Bone marrow (tissue), 2 donors: ENCODE measurements at places on chromosomes 5 and 9.
A peak's percentile ranks its signal among the peaks of the same experiment; 100 is the strongest.

GRCh38 chr5:118679264-118679940 is 308.9 kb downstream of the DTWD2 start:
- no peak for DNase-seq

DNA sequence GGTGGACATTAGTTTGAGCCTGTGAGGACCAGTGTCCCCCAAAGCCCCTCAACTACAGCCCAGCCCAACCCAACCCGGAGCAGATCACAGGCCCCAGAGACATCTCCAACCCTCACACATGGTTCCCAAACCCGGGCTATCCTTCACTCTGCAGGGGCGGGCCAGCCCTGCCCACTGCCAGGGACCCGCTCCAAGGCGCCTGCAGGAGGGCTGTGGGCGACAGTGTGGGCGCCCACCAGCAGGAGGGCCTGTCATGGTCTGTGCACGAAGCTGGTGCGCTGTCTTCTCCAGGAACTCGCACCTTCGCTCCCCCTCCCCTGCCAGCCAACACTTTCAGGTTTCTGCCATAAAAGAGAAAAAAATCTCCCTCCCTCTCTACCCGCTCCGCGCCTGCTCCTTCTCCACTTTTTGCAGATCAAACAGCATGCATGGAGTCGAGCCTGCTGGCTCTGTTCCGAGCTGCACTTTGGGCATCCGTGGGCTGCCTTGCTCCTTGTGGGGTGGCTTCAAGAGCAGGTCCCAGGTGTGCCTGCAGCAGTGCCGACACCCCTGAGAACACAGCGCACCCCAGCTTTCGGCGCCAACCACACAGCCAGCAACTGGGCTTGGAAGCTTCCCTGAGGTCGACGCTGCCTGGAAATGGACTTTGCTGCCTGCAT is 133.7 kb upstream of the PPP1R26 start:
- DNase-seq: no peak

DNA sequence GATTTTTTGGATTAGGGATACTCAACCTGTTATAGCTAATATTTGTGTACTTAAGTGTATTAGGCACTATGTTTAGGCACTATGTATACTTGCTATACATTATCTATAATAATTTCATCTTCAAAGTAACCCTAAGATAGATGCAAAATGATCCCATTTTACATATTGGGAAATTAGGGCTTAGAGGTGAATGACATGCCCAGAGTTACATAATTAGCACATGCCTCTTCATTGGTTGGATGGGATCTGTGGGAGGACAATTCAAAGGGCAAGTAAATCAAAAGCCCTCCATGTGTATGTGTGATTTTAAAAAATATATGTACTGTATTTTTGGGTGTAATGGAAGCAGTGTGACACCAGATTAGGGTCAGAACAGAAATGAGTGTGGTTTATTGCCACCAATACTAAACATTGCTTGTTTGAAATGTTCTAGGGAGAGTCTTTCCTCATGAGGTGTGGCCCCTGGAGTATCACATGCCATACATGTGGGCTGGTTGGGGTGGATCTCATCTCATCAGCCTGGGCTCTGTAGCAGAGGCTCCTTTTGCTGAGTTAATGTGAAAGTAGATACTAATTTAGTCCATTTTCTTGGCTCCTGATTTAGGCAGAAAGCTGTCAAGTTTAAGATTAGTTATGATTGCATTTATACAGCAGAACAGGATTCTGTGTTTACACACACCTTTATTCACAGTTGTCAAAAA is 5.5 kb downstream of the C9orf85 start:
- DNase-seq: no peak

DNA sequence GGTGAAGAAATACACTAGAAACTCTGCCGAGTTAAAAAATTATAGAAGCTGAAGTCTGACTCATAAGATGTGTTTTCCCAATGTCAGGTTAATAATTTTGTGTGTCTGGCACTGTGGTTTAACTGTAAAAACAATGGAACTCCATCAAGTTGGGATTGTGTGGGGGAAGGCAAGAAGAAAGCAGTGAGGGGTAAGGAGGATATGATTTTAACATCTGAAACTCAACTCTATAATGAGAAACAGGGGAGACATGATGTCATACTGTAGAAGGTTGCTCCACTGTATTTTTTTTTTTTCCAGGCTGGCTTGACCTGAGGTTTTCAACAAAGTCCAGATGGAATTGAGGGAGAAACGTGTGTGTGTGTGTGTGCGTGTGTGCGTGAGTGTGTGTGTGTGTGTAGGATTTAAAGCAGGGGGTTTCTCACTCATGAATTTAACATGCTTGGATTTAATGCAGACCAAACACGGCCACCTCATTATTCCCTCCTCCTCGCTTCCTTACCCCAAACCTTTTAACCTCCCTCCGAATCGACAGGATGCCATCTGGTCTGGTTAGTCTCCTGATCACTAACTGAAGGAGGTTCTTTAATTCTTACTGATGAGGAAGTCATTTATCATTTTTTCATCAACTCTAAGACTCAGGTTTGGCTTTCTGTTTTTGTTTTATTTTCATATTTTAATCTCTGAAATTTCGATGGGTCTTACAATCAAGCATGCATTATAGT is 140.2 kb upstream of the LPAR1 start:
- DNase-seq: no peak

- no peak for DNase-seq
Measured at GRCh38 chr5:121226765-121227164, 624.9 kb upstream of the FTMT start.

DNA sequence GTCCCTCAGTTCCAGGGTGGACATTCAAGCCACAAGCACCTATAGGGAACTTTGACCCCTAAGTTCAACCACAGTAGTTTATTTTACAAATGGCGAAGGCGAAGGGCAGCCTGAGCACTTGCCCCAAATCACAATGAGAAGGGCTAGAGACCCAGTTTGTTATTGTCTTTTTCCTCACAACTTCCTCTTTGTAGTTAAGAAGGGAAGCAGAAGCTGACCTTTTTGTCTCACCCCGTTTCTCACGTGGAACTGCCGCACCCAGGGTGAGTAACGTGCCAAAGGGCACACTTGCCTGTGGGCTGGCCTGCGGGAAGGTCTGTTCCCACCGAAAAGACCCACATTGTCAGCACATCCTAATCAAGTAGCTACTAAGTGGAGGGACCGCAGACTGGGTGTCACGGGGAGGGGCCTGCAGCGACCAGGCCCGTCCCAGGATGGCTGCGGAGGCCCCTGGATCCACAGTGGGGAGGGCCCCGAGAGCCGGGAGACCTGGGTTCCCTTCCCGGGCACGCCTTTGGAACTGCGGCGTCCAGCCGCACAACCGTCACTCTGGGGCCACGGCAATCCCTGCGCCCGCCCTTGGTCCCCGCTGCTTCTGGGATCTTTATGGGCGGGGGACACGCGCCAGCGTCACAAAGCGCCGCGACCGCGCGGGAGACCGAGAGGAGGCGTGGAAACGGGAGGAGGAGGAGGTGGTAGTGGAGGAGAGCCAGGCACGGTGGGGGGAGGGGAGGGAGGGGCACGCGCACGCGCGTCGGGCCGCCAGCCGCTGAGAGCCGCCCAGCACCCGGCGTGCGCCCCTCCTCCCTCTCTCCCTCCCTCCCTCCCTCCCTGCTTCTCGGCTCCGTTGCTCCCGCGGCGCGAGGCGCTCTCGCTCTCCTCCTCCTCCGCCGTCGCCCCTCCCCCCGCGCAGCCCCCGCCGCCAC is at the start of gene UBE2R2:
TSS of gene UBE2R2 (plus strand) at position 834 of the 926 bp plus-strand sequence. CDS start 598 bp downstream, outside the sequence.
- DNase-seq: peak; percentile 89

- no peak for DNase-seq
Measured at GRCh38 chr9:75889977-75890471, 449 bp upstream of the PCSK5 start.

DNA sequence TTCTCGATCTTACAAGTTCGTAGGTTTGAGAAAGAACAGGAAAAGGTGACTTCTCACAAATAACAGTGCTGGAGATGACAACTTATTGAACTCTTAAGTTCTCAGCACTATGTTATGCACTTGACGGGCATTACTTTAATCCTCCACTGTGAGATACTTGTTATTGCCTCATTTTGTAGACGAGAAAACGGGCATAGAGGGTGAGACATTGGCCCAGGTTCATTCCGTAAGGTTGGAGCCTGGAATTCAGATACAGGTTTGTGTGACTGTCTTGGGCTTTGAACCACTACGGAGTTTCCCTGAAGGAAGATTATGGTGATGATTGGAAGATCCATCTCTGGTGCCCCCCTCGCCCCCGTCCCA is 657 bp downstream of the MAT2B start:
- DNase-seq: no peak

GRCh38 chr9:115085773-115086377 is 32.1 kb downstream of the TNC start:
- DNase-seq: no peak

GRCh38 chr9:37001459-37001858 is 32.6 kb downstream of the PAX5 start:
- DNase-seq: no peak

- DNase-seq: no peak
Measured at GRCh38 chr5:123543438-123543837, 31.5 kb downstream of the CSNK1G3 start.

GRCh38 chr9:89923174-89923573 is 318.4 kb downstream of the GADD45G start:
- DNase-seq: no peak

- no peak for DNase-seq
Measured at GRCh38 chr5:150469718-150470469, 20.4 kb upstream of the RPS14 start.

DNA sequence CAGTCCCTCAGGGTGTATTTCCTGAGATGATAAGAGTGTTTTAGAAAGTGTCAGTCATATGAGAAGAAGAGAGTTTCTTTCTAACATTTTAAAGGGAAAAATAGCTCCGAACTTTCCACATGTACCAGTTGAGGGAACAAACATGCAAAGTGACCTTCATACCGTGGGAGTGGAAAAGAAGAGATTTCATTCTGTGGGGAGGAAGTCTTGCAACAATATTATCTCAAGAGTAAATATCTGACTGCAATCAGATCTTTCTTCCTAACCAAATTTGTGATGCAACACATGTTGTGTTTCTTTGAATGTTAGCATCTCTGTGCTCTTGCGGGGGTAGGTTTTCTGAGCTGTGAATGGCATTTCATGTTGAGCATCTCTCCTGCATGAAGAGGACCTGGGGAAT is 30.6 kb downstream of the ANKRD55 start:
- DNase-seq: no peak

- no peak for DNase-seq
Measured at GRCh38 chr9:113301548-113301947, 1.6 kb downstream of the RNF183 start.

DNA sequence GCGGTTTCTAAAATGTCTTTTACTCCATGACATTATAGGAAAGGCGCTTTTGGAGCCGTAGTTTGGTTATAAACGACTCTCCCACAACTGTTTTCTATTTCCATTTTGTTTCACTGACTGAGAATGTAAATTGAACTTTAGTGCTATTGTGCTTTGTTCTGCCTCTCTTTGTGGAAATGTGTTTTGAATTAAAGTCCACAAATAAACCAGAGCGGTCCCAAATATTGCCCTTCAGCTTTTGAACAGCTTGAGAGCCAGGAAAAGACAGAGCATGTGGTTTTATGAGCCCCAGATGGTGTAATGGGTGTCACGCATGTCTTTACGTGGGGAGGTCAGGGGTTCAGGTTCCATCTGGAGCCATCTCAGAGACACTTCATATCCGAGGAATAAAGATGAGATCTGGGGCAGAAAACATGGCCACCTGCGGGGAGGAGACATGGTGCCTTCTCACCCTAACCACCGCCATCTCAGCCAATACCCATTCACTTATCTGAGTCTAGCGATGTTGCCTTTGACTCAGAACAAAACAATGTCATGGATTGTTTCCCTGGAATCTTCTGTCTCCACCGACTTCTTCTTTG is 42.5 kb upstream of the ROR2 start:
- no peak for DNase-seq

GRCh38 chr5:176192094-176192721 is 46.0 kb upstream of the SIMC1 start:
- DNase-seq: no peak

DNA sequence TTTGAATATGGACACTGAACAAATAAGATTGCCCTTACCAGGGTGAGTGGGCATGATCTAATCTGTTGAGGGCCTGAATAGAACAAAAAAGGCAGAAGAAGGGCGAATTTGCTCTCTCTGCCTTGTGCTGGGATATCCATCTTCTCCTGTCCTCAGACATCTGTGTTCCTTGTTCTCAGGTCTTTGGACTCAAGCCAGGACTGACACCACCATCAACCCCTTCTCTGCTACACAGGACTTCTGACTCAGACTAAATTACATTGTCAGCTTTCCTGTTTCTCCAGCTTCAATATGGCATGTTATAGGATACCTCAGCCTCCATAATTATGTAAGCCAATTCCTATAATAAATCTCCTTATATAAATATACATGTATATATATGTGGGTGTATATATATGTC is 40.8 kb upstream of the SLCO6A1 start:
- DNase-seq: peak; percentile 48

DNA sequence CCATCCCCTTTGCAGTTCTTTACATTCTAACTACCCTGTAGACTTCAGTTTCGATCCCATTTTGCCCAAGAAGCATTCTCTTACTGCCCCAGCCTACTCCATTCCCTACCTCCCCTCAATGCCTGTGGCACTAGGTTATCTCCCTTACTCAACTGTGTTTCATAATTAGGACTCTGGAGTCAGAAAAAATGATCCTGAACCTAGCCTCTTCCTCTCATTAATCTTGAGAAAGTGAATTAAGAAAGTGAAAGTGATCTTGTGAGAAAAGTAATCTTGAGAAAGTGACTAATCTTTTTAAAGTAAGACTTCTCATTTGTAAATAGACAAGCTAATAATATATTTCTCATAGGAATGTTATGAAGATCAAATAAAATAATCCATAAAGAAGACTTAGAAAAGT is 444.0 kb upstream of the TRPC7 start:
- DNase-seq: no peak

GRCh38 chr5:65823845-65824445 is 101.9 kb downstream of the NLN start:
- DNase-seq: no peak

DNA sequence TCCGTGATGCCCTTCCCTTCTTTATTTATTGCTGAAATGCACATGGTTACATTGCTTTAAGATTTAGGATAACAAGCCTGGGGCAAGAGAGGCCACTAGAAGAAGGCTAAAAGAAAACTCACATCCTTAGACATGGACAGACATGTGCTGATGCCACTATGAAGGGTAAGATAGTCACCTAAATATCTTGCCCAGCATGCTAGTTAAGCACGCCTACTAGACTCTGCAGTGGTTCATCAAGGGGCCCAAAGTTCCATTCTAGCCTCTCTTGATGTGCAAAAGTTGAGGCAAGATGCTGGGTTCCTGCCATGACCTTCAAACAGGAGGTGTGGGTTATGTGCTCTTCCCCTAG is 49.3 kb downstream of the GRAMD2B start:
- no peak for DNase-seq

DNA sequence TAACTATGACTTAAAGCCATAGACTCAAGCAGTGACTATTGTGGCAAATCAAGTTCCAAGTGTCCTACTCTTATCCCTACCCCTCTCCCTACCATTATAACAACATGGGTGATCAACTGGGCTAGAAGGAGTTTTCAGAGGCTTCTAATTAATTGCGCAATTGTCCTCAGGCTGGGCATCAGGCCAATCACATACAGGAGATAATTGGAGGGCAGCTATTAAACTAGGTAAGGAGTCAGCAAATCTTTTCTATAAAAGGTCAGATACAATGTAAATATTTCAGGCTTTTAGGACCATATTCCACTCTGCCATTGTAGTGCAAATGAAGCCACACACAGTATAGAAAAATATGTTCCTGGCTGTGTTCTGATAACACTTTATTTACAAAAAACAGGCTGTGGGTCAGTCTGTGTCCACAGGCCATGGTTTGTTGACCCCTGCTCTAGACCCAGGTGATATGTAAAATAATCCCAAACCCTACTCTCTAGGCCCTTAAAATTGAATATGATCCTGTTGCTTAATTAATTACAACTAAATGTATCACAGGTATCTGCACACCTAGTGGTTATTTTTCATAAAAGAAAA is 141.4 kb upstream of the PIK3R1 start:
- no peak for DNase-seq
